Activated CD8-positive, alpha-beta memory T cell treated with anti-CD3 and anti-CD28 coated beads, Interleukin-2, amount 10 ng/mL, durations not matched to agents 7 days and 5 days (primary cell): ENCODE measurements at places on chromosomes 3 and 15.

GRCh38 chr3:56294286-56294685, 174.0 kb downstream of the ERC2 start:
- no peak for DNase-seq

DNA sequence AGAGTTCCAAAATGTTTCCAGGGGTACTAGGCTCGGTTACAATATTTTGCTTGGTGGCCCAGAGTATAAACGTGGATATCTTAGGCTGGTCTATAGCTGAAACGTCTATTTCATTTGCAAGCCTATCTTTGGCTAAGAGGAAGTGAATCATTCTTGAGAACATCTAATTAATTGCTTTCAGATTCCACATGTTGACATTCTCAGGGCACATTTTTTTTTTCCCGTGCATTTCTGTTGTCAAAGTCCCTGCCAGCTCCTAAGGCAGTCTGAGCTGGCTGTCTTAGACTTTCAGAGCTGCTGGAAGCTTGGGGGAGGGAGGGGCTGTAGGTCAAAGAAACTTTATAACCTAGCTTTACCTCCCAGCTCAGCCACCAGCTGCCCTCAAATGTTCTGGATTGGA, 23.2 kb upstream of the LAMP3 start:
- no peak for DNase-seq

DNA sequence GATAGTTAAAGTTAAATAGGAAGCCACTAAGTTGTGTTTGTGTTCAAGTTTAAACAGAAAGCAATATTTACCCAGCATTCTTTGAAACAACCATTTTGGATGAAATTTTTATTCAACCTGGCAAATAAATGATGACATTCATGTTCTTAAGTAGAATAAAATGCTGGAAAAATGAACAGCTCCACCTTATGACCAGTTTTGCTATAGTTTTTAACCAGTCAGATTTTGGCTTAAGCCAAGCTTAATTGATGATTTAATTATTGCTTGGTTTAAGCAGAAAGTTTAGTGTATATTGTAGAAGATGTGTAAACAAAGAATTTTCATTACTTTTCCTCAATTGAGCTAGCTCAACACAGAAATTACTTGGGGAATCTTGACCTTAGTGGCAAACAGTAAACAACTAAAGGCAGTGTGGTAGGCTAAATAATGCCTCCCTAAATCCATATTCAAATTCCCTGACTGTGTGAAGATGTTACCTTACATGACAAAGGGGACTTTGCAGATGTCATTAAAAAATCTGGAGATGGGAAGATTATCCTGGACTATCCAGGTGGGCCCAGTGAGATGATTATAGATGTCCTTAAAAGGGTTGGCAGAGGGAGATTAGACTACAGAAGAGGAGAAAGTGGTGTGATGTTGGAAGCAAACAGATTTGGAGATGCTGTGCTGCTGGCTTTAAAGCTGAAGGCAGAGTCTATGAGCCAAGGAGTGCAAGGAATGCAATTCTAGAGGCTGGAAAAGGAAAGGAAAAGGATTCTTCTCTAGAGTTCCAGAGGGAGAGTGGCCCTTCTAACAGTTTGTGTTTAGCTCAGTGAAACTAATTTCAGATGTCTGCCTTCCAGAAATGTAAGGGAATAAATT, 448.6 kb upstream of the GOLIM4 start:
- DNase-seq, result no peak

DNA sequence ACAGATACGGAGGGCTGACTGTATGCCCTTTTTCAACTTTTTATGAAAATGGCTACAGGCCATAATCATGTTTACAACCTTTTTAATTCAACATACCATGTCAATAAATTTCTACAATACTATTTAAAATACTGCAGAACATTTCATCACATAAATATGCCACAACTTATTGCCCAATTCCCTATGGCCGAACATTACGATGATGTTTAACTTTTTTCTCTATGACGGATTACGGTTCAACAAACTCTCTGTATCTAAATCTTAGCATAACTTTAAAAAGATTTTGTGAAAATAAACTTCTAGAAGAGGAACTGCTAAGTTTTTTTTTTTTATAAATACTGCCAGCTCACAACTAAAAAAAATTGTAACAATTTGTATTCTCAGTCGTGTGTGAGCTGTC, 220.4 kb downstream of the OSBPL10 start:
- DNase-seq, result no peak

DNA sequence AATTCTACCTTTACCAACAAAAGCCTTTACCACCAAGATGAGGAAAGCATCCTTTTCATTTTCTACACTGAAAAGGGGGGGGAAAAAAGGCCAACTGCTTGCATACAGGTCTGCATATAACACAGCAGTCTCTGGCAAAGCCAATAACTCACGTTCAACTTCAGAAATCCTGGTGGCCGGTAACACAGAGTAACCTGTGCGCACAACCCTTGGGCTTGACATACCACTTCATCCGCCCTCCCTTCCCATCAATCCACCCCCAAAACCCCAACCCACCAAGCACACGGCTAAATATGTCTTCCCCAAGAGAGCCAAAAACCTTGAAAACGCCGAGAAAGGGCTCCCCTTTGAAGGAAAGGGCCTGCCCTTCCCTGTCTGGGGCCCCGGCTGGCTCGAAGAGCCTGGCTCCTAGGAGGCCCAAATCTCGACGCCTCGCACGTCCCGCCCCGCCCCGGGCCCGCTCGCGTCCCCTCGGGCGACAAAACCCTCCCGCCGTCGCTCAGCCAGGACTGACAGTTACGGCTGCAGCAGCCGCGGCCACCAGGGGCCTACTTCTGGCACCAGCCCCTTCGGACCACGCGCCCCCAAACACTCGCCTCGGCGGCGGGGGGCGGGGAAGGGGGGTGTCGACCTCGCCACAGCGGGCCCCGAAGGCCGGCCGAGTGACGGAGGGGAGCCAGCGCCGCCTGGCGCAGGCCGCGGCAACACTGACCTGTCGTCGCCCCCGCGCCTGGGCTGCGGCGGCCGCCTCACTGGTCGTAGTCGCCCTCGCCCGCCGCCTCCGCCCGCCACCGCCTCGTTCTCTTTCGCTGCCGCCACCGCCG, 835 bp downstream of the UBE3A start:
- DNase-seq, result peak; percentile 74

- DNase-seq, result no peak
Measured at GRCh38 chr3:195401943-195402342, 40.9 kb downstream of the ACAP2 start.

DNA sequence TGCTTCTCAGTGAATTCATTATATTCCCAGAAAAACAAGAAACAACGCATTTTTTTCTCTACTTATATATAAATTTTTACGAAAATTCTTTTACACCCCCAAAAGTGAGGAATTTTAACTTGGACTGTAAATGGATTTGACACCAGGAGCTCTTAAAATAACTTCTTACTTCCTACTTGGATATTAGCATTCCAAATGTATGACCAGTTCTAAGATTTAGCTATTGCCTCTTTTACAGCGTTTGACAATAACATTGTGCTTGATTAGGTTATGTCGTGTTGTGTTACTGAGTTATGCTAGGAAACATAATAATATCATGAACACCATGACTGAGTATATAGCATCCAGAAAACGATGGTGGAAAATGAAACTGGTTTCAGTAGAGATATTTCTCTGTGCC, 177.0 kb downstream of the CNTN6 start:
- no peak for DNase-seq
